ENCODE measurements at places on chromosomes 11 and 22. TPM values are rescaled to one million over a fixed set of nuclear protein-coding genes. Genes with fewer than 3 reads are reported as not detected.

Gene RGL4
- total RNA-seq = not detected

Gene BARX2
- not detected for total RNA-seq

Gene BBOX1
- not detected for total RNA-seq

Gene ZNF70
- 4.6 TPM for total RNA-seq

Gene SCGB1A1
- total RNA-seq = not detected

Gene SYT8
- total RNA-seq = not detected

Gene FREY1
- total RNA-seq = 0.99 TPM

Gene DERL3
- total RNA-seq = 7.7 TPM

Gene ALDH3B2
- total RNA-seq = not detected

Gene OR52I2
- not detected for total RNA-seq

Gene ABTB2
- 0.84 TPM for total RNA-seq

Gene SIDT2
- total RNA-seq = 20.5 TPM

Gene ETS1
- total RNA-seq = 0.93 TPM

Gene NLRP6
- total RNA-seq = not detected

Gene BIK
- total RNA-seq = 1.6 TPM

Gene FBLN1
- total RNA-seq = 84.3 TPM

Gene DDX25
- 12.4 TPM for total RNA-seq

All from neural progenitor cell (in vitro differentiated cells).